ENCODE measurements at places on chromosomes 2 and 18.

DNA sequence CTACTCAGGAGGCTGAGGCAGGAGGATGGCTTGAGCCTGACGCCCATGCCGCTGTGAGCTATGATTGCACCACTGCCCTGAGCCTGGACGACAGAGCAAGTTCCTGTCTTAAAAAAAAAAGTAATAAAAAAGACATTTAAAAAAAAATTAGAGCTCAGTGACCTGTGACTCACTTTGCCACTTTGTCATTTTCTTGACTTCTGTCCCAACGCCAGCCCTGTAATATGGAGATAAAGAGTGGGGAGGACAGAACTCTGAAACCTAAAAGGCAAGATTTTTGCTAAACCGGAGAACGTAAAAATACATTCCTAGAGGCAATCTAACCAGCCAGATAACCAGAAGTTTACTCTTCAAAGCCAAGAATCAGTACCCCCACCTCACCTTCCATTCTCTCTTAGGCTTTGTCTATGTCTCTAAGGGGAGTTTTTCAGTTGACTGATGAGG, 49.0 kb downstream of the PRKRA start:
- no peak for DNase-seq

GRCh38 chr18:6248017-6248416, 166.7 kb downstream of the L3MBTL4 start:
- no peak for DNase-seq

GRCh38 chr18:68940039-68940438, 142.2 kb downstream of the CCDC102B start:
- no peak for DNase-seq

GRCh38 chr2:79799729-79800128, 286.9 kb downstream of the CTNNA2 start:
- DNase-seq = no peak

DNA sequence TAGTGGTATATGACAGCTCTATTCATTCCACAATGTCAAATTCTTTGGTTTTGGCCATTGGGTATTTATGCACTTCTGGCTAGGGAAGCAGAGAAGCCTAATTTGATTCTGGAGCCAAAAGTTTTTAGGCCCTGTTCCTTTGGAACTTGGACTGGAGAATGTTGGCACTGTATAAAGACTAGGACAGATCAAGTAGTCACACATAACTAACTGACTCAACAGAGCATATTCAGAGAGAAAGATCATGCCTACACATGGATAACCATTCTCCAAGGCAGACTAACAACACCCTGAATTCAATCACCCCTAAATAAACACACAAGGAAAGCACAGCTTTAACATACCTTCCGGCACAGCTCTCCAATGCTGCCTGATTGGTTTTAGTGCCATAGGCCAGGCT, 62.9 kb downstream of the ARHGAP15 start:
- DNase-seq = no peak

GRCh38 chr18:78721238-78721875, 258.3 kb upstream of the SALL3 start:
- no peak for DNase-seq

- DNase-seq = no peak
Observed at GRCh38 chr18:48885924-48886400, 64.8 kb downstream of the SMAD7 start.

Data from CD4-positive, alpha-beta T cell treated with Interleukin-15 for 4 hours (primary cell).